Stimulated activated CD8-positive, alpha-beta memory T cell treated with anti-CD3 and anti-CD28 coated beads, Interleukin-12 subunit alpha, Interleukin-12 subunit beta, amount 100 ng/mL, for 4 hours (primary cell): ENCODE measurements at places on chromosomes 13 and 19.

- no peak for DNase-seq
Measured at GRCh38 chr19:34778342-34778741, 5.3 kb upstream of the ZNF599 start.

DNA sequence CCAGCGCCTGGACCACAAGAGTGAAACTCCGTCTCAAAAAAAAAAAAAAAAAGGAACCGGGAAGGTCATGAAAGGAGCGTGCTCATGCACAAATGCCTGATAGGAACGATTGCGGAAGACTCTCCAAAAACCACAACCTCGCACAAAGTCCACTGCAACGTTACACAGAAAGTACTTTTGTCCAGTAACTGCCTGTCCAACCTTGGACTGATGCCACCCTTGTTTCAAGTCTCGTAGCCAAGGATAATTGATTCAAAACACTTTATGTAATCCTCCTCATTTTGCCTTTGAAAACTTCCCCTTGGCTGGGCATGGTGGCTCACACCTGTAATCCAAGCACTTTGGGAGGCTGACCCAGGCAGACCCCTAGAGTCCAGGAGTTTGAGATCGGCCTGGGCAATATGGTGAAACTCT lies 13.7 kb downstream of the LGALS7 start:
- no peak for DNase-seq

- DNase-seq, result no peak
Measured at GRCh38 chr13:112837371-112838037, 131.5 kb upstream of the MCF2L start.

DNA sequence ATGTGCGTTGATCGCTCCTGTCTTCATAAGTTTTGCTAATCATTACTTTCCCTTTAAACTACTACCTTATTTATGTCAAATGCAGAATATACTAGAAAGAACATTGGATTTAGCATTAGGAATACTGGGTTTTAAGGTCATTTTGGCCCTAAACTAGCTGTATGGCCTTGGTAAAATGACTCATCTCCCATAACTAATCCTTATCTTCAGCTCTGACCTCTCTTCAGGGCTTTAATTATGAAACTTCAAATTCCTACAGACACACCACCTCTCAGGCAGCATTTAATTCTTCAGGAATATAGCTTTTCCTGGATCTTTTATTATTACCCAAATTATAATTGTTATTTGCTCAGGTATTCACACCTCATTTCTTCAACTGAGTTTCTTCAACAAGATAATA lies 121.2 kb downstream of the STARD13 start:
- no peak for DNase-seq

GRCh38 chr13:66914155-66914554 lies 316.0 kb downstream of the PCDH9 start:
- no peak for DNase-seq

DNA sequence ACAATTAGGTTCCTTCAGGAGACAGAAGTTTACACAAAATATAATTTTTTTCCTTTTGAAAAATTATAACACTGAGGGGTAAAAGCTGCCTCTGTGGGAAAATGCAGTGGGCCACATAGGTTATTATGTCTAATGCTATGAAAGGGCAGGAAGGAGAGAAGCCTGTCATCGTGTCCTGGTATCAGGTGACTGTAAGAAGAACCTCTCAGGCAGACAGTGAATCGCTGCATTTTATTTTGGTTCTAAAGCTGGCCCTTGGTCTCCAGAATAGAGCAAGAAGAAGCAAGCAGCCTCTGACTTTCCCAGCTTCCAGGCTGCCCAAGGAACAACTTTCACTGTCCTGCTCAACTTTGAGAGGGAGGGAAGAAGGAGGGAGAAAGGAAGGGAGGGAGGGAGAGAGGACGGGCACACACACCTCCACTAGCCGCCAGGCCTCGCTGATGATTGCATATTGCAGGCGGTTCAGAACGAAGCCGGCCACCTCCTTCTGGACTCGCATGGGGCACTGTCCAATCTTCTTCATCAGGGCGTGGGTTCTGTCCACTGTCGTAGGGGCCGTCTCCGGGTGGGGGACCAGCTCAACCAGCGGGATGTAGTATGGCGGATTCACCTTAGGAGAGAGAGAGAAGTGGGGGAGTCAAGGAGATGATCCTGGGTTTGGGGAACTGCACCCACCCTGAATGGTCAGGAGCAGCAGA lies 93.8 kb downstream of the CRYL1 start:
- DNase-seq, result no peak

DNA sequence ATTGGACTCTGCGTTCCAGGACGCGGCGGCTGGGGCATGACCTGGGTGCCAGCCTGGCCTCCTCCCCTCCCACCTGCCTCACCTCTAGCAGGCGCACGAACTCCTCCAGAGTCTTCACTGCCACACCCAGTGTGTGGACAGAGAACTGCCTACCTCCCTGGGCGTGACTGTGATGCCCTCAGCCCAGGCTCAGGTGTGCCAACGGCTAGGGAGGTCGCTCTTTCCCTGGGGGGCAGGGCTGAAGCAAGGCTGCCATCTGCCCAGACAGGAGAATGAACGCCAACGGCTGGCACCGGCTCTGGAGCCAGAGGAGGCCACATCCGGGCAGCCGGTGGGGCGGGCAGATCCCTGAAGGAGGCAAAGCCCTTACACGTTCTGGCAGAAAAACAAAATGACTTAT lies 11.3 kb downstream of the NANOS3 start:
- DNase-seq, result no peak

DNA sequence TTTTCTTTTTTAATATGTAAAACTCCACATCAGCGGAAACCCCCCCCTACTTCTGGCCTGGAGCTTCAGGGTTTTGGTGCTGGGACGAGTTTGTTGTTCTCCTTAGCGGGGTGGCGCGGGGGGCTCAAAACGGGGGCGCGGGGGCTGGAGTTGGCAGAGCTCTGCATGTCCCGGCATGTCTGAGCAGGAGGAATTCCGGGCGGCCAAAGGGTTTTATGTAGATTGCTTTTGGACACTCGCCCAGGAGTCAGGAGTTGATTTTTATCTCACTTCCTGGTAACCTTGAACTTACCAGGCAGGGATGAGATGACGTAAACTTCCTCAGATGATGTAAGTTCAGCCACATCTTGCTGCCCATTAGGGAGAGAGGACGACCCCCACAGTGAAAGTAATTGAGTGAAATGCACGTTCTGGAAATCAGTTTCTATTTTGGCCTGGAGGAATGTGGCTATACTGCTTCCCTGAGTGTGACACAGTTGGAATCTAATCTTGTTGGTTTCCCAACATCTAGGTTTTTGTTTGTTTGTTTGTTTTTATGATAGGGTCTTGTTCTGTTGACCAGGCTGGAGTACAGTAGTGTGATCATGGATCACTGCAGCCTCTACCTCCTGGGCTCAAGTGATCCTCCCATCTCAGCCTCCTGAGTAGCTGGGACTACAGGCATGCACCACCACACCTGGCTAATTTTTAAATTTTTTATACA lies 21.0 kb upstream of the GDF15 start:
- no peak for DNase-seq

- no peak for DNase-seq
Measured at GRCh38 chr13:100147825-100148224, 58.9 kb downstream of the PCCA start.

DNA sequence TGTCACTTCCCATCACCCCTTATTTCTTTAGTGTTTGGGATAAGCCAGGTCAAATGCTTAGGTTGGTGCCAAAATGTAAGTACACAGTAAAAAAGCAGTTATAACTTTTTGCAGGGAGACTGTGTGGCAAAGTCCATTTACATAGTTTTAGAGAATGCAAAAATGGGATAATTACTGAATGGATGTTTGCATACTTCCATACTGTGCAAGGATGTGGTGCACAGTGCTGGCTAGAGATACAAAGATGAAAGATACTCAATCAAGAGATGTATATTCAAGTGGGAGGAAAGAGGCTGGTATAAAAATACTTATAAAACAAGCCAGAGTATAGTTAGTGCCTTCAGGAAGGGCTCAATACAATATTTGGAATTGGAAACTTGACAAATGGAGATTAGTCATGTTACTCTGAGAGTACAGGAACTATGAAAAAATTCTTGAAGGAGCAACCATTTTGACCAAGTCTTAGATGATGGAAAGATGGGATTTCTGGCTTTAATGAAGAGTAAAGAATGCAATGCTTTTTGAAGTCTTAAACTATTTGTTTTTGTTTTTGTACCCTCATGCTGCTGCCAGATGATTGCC lies 8.0 kb downstream of the PDS5B start:
- DNase-seq, result no peak
